Activated T-cell treated with anti-CD3 and anti-CD28 coated beads, Interleukin-2, amount 50 U/mL, for 1 hour (primary cell): ENCODE measurements at places on chromosomes 2 and 18.

GRCh38 chr2:180003073-180003472 lies 4.0 kb downstream of the CWC22 start:
- no peak for DNase-seq

DNA sequence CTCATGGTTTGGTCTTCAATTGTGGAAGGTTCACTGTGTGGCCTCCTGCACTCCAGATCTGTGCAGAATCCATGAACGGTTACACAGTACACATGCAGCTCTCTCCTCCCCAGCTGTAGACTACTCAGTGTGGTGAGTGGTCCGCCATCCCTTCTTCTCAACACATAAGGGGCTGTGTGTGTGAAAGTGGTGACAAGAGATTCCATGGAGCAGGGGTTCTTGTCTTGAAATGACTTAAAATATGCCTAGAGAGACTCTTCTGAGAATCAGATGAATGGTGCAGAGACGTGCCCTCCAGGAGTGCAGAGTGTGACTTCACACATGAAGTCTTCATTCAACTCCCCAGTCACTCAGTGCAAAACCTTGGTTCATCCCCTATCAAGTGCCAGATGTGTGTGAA lies 151.0 kb upstream of the COPS8 start:
- no peak for DNase-seq

DNA sequence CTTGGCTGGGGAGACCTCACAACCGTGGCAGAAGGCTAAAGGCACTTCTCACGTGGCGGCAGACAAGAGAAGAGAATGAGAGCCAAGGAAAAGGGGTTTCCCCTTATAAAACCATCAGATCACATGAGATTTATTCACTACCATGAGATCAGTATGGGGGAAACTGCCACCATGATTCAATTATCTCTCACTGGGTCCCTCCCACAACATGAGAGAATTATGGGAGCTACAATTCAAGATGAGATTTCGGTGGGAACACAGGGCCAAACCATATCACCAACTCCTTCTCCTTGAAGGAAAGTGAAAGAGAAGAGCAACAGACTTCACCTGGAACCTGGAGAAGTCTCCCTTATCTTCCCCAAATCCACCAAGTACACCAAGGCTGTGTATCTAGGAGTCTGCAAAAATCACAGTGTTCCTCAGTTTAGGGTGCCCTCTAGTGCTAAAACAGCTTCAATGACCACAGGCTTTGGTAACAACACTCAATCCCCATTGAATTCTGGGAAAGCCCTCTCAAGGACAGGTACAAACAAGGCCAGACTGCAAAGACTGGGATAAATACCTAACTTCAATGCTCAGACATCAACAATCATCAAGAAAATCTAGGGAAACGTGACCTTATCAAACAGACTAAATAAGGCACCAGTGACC lies 148.8 kb upstream of the SRD5A2 start:
- DNase-seq = no peak

DNA sequence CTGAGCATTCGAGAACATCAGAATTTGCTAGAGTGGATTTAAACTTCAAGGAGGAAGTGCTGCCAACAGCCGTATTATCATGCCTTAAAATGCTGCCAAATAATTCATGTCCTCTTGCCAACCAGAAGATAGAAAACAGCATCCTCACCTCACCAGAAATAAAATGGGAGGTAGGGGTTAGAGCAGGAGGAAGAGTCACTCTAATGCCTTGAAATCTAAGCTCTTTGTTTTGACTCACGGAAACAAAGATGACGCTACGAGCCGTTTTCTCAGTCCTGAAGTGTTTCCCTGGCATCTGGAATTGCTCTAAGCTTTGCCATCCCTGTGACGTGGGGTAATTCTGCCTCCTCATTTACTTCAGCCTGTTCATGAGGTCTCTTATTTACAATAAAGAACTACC lies 97.1 kb downstream of the PRPF40A start:
- DNase-seq = no peak

GRCh38 chr18:5152343-5153020 lies 44.6 kb downstream of the AKAIN1 start:
- DNase-seq = no peak
